Thoracic aorta (tissue), 2 donors: ENCODE measurements at places on chromosomes 13 and 19.
A peak's percentile ranks its signal among the peaks of the same experiment; 100 is the strongest.

DNA sequence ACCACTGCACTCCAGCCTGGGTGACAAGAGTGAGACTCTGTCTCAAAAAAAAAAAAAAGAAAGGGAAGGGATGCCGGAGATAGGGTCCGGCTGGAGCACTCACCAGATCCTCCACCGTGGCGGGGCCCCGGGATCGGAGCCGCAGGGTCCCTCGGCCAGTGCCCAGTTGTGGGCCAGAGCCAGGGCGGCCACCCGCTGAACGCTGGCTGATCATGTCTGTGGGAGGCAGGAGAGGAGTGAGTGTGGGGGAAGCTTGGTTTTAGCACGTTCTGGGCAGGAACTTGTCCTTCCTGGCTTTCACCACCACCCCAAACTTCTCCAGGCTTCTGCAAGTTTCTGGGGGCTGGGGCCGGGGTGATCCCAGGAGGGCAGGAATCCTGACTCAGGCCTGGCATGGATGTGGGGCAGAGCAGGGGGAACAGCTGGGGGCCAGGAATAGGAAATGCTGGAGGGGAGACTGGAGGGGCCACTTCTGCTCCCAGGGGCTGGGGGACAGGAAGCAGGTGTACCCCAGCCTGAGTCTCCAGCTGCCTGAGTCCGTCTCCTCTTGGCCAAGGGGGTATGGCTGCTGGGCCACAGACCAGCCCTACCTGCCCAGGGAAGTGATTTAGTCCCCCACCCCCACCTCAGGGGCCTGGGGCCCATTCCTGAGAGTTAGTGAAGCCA, 4.3 kb upstream of the PTGER1 start:
- no peak overlapping the region for H3K4me3 ChIP-seq
- DNase-seq = no peak
- H3K4me1 ChIP-seq = peaks cover 5% of the 10 kb centered on the region
- H3K27ac ChIP-seq = no peak overlapping the region
- H3K27me3 ChIP-seq = no peaks in the 10 kb centered on the region

DNA sequence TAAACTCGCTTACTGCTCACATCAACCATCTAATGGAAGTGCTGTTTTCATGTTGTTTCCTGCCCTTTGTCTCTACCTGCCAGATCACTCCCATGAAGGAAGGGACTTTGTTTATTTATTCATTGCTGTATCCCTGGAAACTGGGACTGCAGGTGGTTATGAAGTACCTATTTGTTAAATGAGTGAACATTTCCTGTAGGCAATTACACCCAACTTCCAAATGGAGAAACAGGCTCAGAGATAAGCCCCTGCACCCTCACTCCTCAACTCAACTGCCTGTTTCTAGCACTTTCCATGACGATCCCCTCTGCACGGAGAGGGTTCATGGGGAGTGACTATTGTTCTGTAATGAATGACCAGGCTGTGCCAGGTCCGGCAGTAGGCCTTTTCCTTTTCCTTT, 1.9 kb upstream of the SELENOW start:
- DNase-seq = no peak
- H3K27me3 ChIP-seq = no peaks in the 10 kb centered on the region
- H3K27ac ChIP-seq = no peak overlapping the region
- no peak overlapping the region for H3K4me3 ChIP-seq
- H3K36me3 ChIP-seq = no peaks in the 10 kb centered on the region

DNA sequence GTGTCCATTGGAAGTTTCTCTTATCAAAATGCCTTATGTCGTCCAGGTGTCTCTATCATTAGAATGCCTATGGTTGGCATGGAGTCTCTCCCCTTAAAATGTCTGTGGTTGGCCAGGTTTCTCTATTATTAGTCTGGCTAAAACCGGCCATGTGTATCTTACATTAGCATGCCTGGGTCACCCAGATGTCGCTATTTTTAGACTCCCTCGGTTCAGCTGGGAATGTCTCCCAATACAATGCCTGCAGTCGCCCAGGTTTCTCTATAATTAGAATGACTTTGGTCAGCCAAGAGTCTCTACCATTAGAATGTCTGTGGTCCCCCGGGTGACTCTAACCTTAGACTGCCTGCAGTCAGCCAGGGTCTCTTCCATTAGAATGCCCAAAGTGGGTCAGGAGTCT, 1536.1 kb downstream of the UQCRFS1 start:
- DNase-seq = no peak
- H3K36me3 ChIP-seq = no peaks in the 10 kb centered on the region
- no peak overlapping the region for H3K4me3 ChIP-seq
- H3K4me1 ChIP-seq = no peaks in the 10 kb centered on the region
- H3K27me3 ChIP-seq = no peaks in the 10 kb centered on the region
- H3K27ac ChIP-seq = no peak overlapping the region

DNA sequence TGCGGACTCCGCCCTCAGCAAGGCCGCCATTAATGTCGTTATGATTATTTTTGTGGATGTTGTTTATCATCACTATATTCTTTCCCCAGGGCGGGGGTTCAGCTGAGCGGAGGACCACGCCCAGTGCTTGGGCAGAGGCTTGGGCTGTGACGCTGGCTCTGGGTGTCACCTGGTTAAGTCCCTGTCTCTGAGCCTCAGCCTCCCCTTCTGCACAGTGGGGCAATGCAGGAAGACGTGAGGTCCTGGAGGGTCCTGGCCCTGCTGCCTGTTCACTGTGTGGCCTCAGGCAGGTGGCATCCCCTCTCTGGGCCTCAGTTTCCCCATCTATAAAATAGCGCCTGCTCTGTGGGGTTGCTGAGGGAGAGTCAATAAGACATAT, 32.5 kb downstream of the NFIC start:
- peak overlapping the region; percentile 99 for H3K27ac ChIP-seq
- no peaks in the 10 kb centered on the region for H3K36me3 ChIP-seq
- H3K4me3 ChIP-seq = peak overlapping the region; percentile 53
- peaks cover 22% of the 10 kb centered on the region for H3K4me1 ChIP-seq

DNA sequence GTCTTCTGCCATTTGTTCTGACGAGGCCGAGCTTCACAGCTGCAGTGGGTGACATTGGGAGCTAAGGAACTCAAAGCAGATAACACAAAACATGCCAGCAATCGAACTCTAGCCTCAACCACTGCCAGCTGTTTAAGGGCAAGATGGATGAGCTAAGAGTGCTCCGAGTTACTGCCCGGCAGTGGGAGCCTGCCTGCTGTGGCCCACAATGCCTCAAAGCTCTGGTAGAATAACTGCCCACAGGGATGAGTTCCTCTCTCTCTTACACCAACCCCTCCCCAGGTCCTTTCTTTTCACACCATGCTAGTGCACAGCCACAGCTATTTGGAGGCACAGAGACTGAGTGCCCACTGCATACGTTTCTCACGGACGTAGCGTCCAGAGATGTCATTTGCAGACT, 330.5 kb downstream of the FGF9 start:
- no peaks in the 10 kb centered on the region for H3K4me1 ChIP-seq
- no peak overlapping the region for H3K4me3 ChIP-seq
- no peaks in the 10 kb centered on the region for H3K36me3 ChIP-seq
- DNase-seq = no peak

DNA sequence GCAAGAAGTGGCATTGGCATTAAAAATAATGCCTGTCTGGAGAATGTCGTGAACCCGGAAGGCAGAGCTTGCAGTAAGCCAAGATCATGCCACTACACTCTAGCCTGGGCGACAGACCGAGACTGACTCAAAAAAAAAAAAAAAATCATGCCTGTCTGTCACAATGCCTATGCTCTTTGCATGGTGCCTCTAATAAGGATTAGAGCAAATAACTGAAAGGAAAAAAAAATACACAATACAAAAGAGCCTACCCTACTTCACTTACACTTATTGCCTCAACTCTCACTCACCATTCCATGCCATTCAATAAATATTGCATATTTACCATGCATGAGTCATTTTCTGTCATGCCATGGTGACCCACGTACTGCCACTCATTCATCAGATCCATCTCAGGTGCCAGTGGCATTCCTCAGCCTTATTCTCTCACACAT, 49.1 kb downstream of the TBC1D4 start:
- H3K4me1 ChIP-seq = no peaks in the 10 kb centered on the region
- H3K4me3 ChIP-seq = no peak overlapping the region
- no peaks in the 10 kb centered on the region for H3K27me3 ChIP-seq
- H3K27ac ChIP-seq = no peak overlapping the region
- H3K36me3 ChIP-seq = no peaks in the 10 kb centered on the region

GRCh38 chr13:93316841-93317240, 90.2 kb downstream of the GPC6 start:
- H3K4me1 ChIP-seq = peaks cover 4% of the 10 kb centered on the region
- no peaks in the 10 kb centered on the region for H3K27me3 ChIP-seq
- no peak overlapping the region for H3K4me3 ChIP-seq
- DNase-seq = no peak

GRCh38 chr13:29162638-29163235, 342.6 kb downstream of the MTUS2 start:
- no peaks in the 10 kb centered on the region for H3K27me3 ChIP-seq
- no peak overlapping the region for H3K4me3 ChIP-seq
- DNase-seq = no peak
- no peaks in the 10 kb centered on the region for H3K36me3 ChIP-seq
- H3K4me1 ChIP-seq = no peaks in the 10 kb centered on the region
- H3K27ac ChIP-seq = no peak overlapping the region

GRCh38 chr13:87234981-87235380, 436.2 kb upstream of the SLITRK5 start:
- H3K27ac ChIP-seq = no peak overlapping the region
- no peak overlapping the region for H3K4me3 ChIP-seq
- DNase-seq = no peak
- H3K36me3 ChIP-seq = no peaks in the 10 kb centered on the region
- H3K27me3 ChIP-seq = no peaks in the 10 kb centered on the region

- no peaks in the 10 kb centered on the region for H3K27me3 ChIP-seq
- H3K4me3 ChIP-seq = no peak overlapping the region
- no peaks in the 10 kb centered on the region for H3K36me3 ChIP-seq
- H3K27ac ChIP-seq = no peak overlapping the region
Observed at GRCh38 chr13:97600458-97601075, 166.6 kb downstream of the RAP2A start.

- H3K27me3 ChIP-seq = no peaks in the 10 kb centered on the region
- H3K36me3 ChIP-seq = no peaks in the 10 kb centered on the region
- H3K27ac ChIP-seq = no peak overlapping the region
Observed at GRCh38 chr19:30647891-30648720, 275.9 kb downstream of the ZNF536 start.
